D341Med (cell line): ENCODE measurements at places on chromosomes 2 and 18.

- DNase-seq: no peak
Observed at GRCh38 chr18:36012891-36013290, 40.4 kb downstream of the RMP24 start.

GRCh38 chr2:100408104-100408503, 9.4 kb downstream of the CHST10 start:
- no peak for DNase-seq

DNA sequence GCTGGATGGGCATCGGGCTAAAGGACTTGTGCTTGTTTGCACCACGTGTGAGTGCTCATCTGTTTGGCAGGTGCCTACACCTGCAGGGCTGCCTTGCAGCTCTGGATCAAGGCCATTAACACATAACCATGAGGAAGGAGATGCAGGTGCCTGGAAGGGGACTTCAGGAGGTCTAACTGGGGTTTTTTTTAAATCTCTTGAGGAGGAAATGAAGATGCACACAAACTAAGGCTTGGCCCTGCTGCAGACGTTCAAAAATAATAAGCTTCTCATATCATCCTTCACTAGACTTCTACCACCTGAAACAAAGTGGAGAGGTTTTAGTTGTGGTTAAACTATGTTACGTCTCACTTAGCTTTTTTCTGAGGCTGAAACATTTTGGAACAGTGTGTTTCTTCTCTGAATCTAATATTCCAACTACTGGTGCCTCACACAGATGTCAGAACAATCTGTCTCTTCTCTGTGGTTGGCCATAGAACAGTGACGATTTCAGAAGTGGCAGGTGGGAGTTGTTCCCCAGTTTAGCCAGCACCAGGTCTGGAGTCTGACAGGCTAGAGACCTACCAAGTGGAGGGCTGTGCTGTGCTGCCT, 36.5 kb downstream of the BCL2L11 start:
- DNase-seq: no peak

- no peak for DNase-seq
Observed at GRCh38 chr2:234292962-234293243, 204.0 kb downstream of the ARL4C start.

DNA sequence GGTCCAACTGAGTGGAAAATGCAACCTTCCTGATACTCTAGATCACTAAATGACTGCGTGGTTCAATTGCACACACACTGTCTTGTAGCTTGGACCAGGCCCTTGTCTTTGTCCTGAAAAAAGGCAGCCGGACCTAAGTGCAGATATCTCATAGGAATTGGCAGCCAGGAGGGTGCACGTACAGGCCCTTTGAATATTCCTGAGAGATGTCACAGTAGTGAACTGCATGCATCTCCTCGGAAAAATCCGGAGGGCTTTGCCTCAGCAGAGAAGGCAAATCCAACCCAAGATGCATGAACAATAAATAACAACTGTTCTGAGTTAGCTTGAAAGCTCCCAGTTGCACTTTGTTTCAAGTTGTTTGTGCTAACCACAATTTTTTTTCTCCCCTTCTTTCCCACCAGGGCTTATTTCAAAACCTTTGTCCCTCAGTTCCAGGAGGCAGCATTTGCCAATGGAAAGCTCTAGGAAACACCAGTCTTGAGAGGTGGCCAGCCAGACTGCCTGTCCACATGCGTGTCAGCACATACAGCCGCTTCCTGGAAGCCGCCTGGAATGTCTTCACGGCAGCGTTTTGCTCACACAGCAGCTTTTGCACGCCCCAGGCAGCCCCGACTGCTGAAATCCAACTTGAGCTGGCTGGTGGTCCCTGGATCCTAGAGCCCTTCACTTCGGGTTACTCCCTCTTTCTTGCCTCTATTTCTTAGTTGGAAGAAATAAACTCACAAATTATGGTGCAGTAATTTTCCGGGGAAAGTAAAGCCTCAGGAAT, 54.4 kb upstream of the FOSL2 start:
- no peak for DNase-seq
